ENCODE measurements at places on chromosomes 6 and 20.
A peak's percentile ranks its signal among the peaks of the same experiment; 100 is the strongest.

GRCh38 chr6:92297101-92297500, 1122.3 kb downstream of the EPHA7 start:
- no peak for DNase-seq

DNA sequence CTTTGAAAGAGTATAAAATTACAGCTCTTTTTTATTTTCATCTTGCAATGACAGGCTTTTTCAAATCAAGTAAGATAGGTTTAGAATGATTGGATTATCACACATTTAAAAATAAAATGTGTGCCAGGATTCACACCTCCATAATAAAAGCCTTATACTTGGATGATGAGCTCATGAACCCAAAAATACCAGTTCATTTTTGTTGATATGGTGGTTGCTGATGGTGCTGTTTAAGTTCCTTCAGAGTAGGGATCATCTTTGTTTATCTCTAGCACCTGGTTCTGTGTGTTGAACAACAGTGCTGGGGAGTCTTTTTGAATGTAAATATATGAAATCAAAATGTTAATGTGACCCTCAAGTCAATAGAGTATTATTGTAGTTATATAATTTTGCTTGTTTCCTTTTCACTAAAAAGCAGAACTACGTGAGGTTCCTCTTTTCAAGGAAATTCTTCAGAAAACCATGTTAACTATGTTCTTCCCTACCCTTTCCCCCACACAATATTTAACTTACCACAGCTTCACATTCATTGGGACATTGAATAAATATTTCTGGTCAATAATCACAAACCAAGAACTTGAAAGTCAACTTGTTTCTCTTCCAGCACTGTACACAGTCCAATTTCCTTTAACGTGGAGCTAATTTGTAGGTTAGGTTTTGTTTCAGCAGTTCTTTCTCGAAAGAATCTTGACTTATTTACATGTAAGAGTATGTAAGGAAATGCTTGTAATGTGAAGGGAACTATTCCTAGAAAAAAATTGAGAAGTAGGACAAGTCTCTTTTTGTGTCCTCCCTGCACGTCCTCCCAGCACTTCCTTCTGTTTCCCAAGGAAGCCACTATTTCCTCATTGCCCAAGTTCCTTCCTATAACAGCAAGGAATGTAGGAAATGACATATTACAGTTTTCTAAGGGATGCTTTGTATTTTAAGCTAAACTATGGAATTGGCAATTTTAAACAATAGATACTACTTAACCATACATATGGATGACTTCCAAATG, 945.9 kb upstream of the CITED2 start:
- no peak for DNase-seq

- no peak for DNase-seq
Observed at GRCh38 chr6:53432318-53433161, 83.8 kb upstream of the ELOVL5 start.

GRCh38 chr20:32789896-32790750, 27.9 kb downstream of the DNMT3B start:
- DNase-seq, result peak; percentile 53

DNA sequence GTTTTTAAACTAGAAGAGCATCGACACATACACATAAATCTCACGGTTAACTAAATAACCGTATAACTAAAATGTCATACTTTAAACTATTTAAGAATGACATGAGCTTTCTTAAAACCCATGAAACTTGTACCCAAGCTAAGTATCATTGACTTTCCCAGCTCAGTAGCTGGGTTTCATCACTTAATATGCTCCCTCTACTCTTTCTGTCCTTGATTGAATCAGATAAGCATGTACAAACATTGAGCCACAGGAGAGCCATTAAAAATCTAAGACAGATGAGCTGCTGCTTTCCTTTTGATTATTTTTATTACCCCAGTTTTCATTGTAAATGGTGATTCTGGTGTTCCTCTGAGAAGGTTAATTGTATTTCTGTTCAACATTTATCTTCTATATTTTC, 115.8 kb downstream of the FOXO3 start:
- DNase-seq, result no peak

DNA sequence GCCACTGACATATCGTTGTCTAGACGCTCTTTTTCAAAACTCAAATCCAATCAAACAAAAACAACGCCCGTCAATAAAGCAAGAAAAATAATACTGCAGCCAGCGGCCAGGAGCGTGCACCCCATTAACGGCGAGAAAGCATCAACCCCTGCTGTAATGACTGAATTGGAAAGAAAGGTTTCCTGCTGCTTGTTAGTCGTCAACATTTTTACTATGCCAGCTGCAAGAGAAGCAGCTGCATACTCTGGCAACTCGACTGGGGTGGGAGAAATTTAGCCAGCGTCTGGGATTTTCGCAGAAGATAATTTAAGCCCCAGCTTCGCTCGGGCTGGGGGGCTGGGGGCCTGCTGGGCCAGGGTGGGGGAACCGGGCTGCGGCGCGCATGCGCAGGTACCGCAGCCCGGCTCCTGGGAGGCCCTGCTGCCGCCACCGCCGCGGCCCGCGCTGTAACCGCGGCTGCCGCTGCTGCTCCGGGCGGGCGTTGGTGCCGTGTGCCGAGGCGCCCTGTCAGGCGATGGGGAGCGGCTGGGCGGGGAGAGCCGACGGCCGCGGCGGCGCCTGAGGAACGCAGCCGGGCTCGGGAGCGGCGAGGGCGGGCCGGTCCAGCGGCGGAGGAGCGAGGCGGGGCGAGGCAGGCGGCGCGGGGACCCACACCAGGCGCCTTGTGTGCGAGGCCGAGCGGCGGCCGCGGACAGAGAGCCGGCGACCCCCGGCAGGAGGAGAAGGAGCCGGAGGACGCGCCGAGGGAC, 732 bp upstream of the STXBP5 start:
- DNase-seq, result peak; percentile 66

DNA sequence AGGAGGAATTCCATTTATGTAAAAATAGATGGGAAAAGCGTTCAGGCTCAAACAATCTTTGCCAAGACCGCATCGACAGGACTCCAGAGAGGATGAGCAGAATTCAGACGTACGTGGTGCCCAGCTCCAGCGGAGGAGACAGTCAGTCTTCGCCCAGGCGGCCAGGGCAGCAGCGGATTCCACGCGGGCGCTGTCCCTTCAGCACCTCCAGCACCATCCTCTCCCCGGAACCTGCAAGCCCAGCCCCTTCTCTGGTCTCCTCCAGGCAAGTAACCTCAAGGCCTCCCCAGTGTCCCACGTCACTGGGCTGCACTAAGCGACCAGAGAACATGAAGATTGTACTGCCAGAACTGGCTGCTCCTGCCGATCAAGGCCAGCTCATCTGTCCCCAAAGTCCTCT, 2.8 kb upstream of the KCNQ2 start:
- no peak for DNase-seq

- no peak for DNase-seq
Observed at GRCh38 chr6:157163434-157164159, 159.7 kb downstream of the TMEM242 start.

DNA sequence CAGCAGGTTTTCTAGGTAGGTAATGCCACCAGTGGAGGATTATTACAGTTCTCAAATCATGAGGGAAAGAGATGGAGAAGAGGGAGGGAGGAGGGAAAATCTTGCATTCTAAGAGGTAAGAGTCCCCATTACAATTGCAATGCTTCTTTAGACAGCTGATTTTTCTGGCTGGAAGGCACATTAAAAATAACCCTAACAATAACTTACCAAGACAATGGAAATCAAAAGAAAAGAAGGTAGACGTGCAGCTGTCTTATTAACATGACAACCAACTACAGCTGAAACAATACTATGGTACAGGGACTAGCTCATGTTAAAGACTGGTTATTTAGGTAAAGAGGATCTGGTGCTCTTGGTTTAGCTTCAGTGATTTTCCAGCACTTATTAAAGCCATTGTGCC, 24.6 kb downstream of the MCUR1 start:
- DNase-seq, result no peak

GRCh38 chr20:49483018-49483695, 689 bp upstream of the KCNB1 start:
- no peak for DNase-seq

Data from C1 segment of cervical spinal cord (tissue), 14 donors.